ENCODE measurements at places on chromosomes 13 and 19.

- DNase-seq = no peak
Measured at GRCh38 chr19:18948075-18948975, 7.3 kb upstream of the HOMER3 start.

DNA sequence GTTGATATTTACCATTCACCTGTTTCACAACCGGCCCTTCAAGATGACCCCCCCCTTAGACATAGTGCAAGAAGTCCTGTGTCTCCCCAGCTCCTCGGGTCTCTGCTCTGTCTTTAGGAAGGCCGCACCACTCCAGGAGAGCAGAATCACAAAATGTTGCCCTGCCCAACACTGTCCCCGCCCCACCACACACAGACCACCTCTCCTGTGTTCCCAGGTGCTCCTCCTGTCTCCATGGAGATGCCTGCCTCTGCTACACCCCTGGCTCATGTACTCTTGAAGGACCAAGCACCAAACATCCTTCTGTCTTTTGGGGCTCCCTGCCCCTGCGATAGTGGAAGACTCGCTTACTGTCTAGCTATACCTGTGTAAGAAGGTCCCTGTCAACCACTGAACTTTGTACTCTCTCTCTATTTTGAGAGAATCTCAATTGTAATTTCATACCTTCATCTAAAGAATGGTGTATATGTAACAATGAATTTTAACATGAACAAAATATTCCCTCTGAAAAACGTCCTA lies 9.6 kb upstream of the TNFRSF19 start:
- no peak for DNase-seq

GRCh38 chr13:102310691-102311418 lies 91.0 kb downstream of the FGF14 start:
- no peak for DNase-seq

GRCh38 chr19:46426506-46427162 lies 2.1 kb downstream of the PNMA8C start:
- DNase-seq = no peak

- DNase-seq = no peak
Measured at GRCh38 chr19:1407528-1408299, at the start of gene DAZAP1. TSS of gene DAZAP1 (plus strand) at chr19:1407586. CDS start at chr19:1407774, 188 bp downstream.

DNA sequence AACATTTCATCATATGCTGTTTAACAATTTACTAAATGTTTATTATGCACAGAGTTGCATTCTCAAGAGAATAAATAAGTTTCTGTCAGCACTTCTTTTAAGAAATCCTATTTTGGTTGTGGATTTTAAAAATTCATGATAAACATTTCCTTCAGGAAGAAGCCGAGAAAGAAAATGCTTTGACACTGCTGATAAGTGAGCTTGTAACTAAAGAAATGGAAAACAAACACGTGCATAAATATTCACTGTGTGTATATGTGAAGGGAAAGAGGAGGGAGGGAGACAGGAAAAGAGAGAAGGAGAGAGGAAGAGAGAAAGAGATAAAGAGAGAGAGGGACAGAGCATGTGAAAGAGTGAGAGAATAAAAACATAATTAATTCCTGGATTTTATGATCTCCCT lies 1165.0 kb downstream of the DIAPH3 start:
- DNase-seq = no peak

GRCh38 chr19:58243351-58243750 lies 14.6 kb downstream of the ZNF544 start:
- no peak for DNase-seq

- DNase-seq = no peak
Measured at GRCh38 chr19:47283405-47284059, 8.8 kb downstream of the INAFM1 start.

DNA sequence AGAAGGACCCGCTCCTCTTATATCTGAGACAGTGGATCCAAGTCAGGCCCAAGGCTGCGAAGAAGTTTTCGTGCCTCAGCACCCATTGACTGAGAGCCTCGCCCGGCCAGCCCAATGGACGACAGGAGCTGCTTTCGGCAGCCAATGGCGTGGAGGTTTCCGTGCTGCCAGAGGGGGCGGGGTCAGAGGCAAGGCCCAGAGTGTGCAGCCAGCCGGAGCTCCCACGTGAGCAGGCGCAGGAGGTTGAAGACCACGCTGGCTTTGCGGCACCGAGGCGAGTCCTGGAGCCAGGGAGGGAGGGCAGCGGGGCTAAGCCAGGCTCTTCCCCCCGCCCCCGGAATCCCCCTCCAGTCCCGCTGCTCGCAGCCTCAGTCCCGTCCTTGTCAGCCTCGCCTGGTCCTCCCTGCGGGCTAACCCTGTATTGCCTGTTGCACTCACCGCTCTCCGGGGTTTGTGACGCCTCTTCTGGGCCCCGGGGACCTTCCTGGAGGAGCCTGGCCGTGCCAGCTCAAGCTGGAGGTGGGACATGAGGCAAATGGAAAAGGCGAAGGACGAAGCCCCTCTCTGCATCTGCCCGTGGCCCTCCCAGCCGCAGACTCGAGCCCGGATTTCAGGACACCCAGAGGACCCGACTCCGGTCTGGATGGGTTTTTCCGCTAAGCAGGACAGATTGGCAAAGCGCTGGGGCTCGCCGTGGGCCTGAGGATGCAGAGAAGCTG lies 1.5 kb downstream of the IFNL4 start:
- no peak for DNase-seq

- DNase-seq = no peak
Measured at GRCh38 chr19:18928018-18928805, 8.7 kb downstream of the DDX49 start.

- no peak for DNase-seq
Measured at GRCh38 chr13:33193428-33193974, 92.1 kb downstream of the STARD13 start.

DNA sequence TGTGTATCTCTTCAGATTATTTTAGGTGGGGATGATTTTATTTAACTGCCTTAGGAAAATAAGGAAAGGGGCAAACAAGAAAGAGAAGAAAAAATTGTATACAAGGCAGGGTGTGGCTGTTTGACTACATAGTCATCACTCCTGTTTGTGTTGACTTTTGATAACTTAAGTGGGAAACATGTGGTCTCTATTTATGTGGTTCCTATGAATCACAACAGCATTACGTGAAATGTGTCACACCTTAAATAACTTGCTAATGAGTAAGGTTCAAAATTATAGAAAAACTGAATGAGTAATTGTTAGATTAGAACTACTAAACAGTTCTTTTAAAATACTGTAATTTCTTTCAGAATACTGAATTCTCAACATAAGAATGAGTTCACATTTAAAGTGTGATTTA lies 69.3 kb downstream of the LMO7 start:
- no peak for DNase-seq

DNA sequence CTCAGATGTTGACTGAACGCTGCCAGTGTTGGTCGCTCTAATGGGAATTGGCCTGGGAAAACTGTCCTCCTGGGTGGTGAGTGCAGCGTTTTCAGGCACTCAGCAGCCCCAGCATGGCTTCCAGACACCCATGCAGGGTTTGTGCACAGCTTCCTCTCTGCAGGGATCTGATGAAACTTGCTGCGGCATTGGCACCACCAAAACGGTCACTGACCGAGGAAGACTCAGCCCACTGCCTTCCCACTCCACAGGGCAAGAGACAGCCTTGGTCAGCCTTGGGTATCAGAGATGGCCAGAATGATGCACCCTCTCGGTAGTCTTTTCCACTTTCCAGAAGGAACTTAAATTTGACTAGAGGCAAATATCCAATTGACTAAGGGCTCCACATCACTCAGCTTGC lies 398.9 kb downstream of the IRS2 start:
- no peak for DNase-seq

DNA sequence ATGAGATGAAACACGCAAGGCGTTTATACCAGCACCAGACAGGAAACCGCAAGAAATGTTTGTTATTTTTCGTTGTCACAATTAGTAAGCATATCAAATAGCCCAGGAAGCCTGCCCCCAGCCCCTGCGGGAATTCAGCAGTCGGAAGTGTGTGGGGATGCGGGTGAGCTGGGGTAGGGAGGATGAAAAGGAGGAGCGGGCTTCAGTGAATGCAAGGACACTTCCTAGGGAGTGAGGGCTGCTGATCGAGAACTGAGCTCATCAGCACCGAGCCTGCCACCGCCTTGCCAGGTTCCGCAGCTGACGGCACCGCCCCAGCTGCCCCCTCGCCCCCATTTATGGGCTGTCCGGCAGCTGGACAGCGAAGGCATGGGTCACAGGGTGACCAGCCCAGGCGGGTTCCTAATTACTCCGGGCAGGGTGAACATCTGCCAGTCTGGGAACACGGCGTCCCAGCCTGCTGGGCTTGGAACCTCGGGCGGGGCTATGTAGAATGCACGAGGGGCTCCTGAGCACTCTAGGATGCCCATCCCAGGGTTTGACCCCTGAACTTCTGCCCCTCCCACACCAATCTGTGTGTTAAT lies 1.6 kb upstream of the BEST2 start:
- DNase-seq = no peak

DNA sequence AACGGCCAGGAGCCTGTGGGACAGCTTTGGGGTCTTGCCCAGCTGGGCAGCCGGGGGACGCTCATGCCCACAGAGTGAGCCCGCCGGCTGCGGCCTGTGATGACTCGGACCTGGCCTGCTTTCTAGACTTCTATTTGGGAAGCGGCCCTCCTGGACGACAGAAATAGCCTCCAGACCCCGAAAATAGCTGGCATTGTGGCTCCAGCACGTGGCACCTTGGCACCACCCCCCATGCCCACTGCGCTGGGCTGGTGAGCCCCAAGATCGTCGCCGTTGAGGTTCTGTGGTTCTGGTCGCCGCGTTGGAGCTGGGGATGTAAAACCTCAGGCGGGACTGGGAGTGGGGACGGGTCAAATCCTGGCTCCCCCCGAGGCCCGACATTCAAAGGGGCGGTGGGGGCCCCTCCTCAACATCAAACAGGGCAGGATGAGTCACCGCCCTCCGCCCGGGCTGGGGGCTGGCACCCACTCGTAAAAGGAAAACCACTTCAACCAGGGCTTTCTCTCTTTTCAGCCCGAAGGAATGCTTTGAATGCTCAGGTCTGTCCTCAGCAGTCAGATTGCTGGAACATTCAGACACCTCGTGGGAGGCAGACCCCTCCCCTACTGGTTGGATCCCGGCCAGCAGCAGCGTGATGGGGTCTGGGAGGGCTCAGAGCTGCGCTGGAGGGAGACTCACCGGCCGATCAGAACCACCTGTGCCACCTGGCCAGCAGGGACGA lies 42.1 kb downstream of the GADD45B start:
- no peak for DNase-seq

- no peak for DNase-seq
Measured at GRCh38 chr19:18802354-18802753, 11.2 kb upstream of the COMP start.

DNA sequence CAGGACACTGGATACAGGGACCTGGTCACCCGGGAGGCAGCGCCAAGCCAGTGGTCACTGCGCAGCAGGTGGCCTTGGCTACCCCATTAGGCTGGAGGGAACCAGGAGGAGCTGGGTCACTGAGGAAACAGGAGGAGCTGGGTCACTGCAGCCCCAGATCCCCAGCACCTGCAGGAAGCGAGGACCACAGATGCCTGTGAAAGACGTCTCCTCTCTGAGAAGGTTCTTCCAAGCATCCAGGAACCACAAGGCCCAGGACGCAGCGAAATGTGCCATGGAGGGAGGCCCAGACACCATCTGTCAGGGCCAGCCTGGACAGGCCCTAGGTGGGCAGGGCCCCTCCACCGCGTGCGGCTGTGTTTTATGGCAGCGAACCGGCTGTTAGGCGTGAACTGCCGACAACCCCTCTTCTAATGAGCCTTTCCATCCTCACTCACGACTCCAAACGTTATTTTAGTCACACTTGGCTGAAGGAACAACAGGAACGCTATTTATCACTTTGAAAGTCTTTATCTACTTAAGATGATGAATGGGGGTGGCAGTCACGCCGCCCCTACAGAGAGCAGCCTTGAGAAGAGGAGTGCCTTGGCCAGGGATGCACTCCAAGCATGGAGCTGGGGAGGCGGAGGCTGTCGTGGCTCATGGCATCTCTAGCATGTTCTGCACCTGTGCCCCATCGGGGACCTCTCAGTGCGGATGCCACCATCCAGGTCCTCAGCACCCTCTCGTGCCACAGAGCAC lies 53.3 kb downstream of the CEBPG start:
- DNase-seq = no peak

GRCh38 chr19:52397310-52398080 lies at the start of gene ZNF528:
TSS of gene ZNF528 (plus strand) at chr19:52397849. CDS start at chr19:52402014, 4,165 bp downstream.
- DNase-seq = peak; percentile 92

GRCh38 chr13:75726306-75726705 lies 90.2 kb downstream of the LMO7 start:
- no peak for DNase-seq

DNA sequence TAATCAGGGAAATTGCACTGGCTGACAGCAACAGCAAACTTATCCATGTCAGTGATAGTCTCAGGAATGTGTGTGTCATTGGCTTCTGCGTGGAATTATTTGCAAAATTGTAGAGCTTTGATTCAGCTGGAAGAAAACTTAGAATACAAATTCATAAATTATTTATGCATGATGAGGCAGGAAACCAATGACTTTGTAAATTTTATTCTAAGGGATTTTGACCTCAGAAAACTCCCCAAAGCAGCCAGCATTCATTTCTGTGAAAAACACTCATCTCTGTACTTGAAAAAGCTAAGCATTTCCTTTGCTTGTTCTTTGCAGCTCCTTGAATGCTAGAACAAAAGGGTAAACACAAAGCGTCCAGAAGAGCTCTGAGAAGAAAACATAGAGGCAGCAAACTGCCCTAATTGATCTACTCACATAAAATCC lies 162.4 kb downstream of the DCT start:
- no peak for DNase-seq

- DNase-seq = no peak
Measured at GRCh38 chr13:30049692-30050091, 199.3 kb upstream of the UBL3 start.

- no peak for DNase-seq
Measured at GRCh38 chr13:33487575-33488243, 202.2 kb upstream of the STARD13 start.

DNA sequence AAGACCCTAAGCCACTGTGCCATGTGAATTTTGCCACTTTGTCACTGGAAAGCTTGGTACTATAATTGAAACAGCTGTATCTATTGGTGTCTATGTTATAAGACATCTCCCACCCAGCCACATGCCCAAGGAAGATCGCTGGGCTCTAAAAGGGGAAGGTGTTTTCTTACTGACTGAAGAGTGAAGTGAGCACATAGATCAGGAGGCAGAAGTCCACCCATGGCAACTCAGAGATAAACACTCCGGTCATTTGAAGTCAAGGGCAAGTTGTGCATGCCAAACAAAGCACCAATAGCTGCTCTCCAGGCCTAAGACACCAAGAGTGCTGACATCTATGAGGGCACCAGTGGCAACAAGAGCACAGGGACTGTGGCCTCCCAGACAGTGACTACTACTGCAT lies 153.8 kb downstream of the KCTD12 start:
- DNase-seq = no peak

All from NCI-H1048 (cell line).